Smooth muscle cell of the coronary artery (primary cell): ENCODE measurements at places on chromosomes 4 and X. TPM values are rescaled to one million over a fixed set of nuclear protein-coding genes. Genes with fewer than 3 reads are reported as not detected.

Gene CFAP299
- 3.5 and 14.0 TPM in 2 replicates for total RNA-seq

Gene MAGIX
- total RNA-seq: 0.82 and 1.7 TPM in 2 replicates

Gene SPP1
- total RNA-seq: 0.15 and 0.23 TPM in 2 replicates

Gene TMPRSS11D
- total RNA-seq: not detected in 2 replicates

Gene HPGD
- 0.60 TPM in 1 of 2 replicates, not detected in the other for total RNA-seq
